Activated CD8-positive, alpha-beta T cell treated with anti-CD3 and anti-CD28 coated beads for 36 hours (primary cell): ENCODE measurements at places on chromosomes 6 and 20. TPM values are rescaled to one million over a fixed set of nuclear protein-coding genes. Genes with fewer than 3 reads are reported as not detected.

Gene ADGRB3
- not detected for total RNA-seq

Gene PHACTR1
- total RNA-seq, result 0.11 TPM

Gene SPAG4
- 11.5 TPM for total RNA-seq

Gene PLN
- not detected for total RNA-seq

Gene PDE7B
- 0.68 TPM for total RNA-seq

Gene LRRC1
- 2.5 TPM for total RNA-seq

Gene KIF13A
- not detected for total RNA-seq

Gene SPTLC3
- total RNA-seq, result 0.72 TPM

Gene OR2B6
- not detected for total RNA-seq

DNA sequence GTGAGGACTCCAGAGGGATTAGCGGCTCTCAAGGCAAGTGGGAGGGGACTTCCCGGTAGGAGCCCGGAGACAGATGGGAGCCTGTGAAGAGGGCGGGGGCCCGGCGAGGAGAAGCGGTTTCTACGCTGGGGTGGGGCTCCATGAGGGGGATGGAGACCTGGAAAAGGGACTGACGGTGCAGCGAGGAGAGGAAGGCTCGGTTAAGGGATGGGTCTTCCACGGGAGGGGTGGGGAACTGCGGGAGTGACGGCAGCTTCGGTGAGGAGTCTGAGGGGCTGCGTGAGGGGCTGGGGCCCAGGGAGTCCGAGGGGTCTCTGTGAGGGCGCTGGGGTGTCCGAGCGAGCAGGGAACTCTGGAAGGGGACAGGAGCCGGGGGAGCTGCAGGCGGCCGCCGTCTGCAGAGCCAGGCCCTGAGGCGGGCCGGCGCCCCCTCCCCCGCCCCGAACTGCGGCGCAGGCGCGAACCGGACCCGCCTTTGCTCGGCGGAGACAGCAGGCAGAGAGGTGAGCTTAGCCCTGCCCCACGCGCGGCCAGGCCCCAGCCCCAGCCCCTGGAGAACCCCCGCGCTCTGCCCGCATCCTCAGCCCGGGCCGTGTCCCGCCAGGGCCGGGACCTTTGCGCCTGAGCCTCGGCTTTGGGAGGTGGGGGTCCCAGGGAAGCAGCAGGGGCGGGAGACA is at the start of gene NRSN2:
Gene NRSN2, plus strand, starts transcription at position 472 of the 677 bp plus-strand sequence. CDS start 2,533 bp downstream, outside the sequence.
- peaks cover 9% of the 10 kb centered on the region for H3K36me3 ChIP-seq
- peaks cover 16% of the 10 kb centered on the region for H3K4me1 ChIP-seq
- no peaks in the 10 kb centered on the region for H3K27me3 ChIP-seq
- H3K27ac ChIP-seq, result peak within 1 kb of the TSS; percentile 47

DNA sequence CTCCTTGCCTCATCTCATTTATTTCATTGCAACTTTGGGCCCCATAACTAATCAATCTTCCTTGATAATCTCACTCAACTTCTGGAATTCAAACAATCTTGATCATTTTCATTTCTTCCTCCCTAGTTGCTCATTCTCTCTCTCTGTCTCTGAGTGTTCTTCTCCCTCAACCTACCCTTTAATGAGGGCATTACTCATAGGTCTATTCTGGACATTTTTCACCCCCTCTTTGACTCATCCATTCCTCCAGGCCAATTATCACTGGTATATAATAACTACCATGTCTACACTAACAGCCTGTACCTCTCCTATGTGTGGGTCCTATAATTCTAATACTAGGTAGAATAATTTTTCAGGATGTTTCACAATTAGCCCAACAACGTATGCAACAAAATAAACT is 78.8 kb downstream of the COL21A1 start:
- no peak overlapping the region for H3K4me3 ChIP-seq
- DNase-seq, result no peak
- no peaks in the 10 kb centered on the region for H3K27me3 ChIP-seq
- H3K36me3 ChIP-seq, result no peaks in the 10 kb centered on the region
- H3K4me1 ChIP-seq, result no peaks in the 10 kb centered on the region
- H3K27ac ChIP-seq, result no peak overlapping the region

DNA sequence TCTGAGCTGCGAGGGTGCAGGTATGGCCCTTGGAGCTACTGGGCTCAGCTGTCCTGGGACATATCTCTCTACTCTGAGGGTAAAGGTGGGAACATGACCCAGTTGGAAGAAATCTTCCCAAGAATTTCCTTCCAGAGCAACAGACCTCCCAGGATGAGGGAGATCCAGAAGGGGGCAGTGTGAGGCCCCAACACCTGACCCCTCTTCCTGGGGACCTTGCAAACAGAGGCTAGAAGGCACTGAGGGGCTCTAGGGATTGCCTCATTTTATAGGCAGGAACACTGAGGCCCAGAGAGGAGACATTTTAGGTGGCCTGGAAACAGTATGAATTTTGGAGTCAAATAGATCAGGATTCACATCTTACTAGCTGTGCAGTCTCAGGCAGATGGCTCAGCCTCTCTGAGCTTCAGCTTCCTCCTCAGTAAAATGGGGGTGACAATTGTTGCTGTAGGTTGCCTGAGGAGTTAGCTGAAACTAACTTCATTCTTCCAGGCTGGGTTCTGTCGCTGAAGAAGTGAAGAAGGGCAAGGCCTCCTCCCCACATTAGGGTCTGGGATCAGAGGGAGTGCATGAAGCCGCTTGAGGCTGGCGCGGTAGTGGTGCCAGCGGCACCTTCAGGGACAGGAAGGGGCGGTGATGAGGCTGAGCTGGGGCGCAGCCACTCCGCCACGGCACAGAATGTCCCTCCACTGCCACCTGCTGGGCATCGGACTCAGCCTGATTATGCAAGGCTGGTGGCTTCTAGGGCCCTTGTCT is 11.4 kb downstream of the KCNK17 start:
- DNase-seq, result peak; percentile 96
- H3K36me3 ChIP-seq, result no peaks in the 10 kb centered on the region
- H3K27ac ChIP-seq, result peak overlapping the region; percentile 60
- H3K27me3 ChIP-seq, result no peaks in the 10 kb centered on the region
- H3K4me3 ChIP-seq, result peak overlapping the region; percentile 44

GRCh38 chr20:19756761-19757486 is 1.1 kb upstream of the RIN2 start:
- no peak overlapping the region for H3K27ac ChIP-seq
- no peaks in the 10 kb centered on the region for H3K4me1 ChIP-seq
- no peaks in the 10 kb centered on the region for H3K36me3 ChIP-seq

GRCh38 chr20:57612436-57612835 is 7.8 kb downstream of the ZBP1 start:
- peaks cover 7% of the 10 kb centered on the region for H3K4me1 ChIP-seq
- no peaks in the 10 kb centered on the region for H3K36me3 ChIP-seq
- H3K27me3 ChIP-seq, result no peaks in the 10 kb centered on the region
- no peak for DNase-seq

- peaks cover 18% of the 10 kb centered on the region for H3K4me1 ChIP-seq
- peak; percentile 23 for DNase-seq
- no peaks in the 10 kb centered on the region for H3K36me3 ChIP-seq
- H3K27ac ChIP-seq, result peak overlapping the region; percentile 79
Observed at GRCh38 chr20:62875419-62876361, 14.1 kb upstream of the TCFL5 start.

GRCh38 chr6:148570456-148570855 is 176.4 kb upstream of the UST start:
- H3K36me3 ChIP-seq, result no peaks in the 10 kb centered on the region
- no peak overlapping the region for H3K27ac ChIP-seq
- DNase-seq, result no peak
- H3K4me3 ChIP-seq, result no peak overlapping the region
- H3K4me1 ChIP-seq, result peaks cover 13% of the 10 kb centered on the region

DNA sequence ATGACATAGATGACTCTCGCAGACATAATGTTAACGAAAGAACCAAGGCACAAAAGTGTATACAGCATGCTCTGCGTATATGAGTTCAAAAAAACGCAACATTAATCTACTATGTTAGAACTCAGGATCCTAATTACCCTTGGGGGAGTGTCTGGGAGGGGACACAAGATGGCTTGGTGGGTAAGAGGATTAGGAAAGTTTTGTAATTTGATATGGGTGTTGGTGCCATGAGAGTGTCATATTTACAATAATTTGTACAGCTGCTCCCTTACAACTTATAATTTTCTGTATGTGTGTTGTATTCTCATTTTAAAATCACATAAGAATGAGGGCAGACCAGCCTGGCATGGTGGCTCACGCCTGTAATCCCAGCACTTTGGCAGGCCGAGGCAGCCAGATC is 38.6 kb downstream of the TFEB start:
- H3K36me3 ChIP-seq, result no peaks in the 10 kb centered on the region
- H3K4me3 ChIP-seq, result no peak overlapping the region
- no peak overlapping the region for H3K27ac ChIP-seq
- no peaks in the 10 kb centered on the region for H3K4me1 ChIP-seq
- no peak for DNase-seq

GRCh38 chr6:19599796-19600464 is 237.2 kb upstream of the ID4 start:
- no peaks in the 10 kb centered on the region for H3K36me3 ChIP-seq
- no peaks in the 10 kb centered on the region for H3K27me3 ChIP-seq
- H3K4me3 ChIP-seq, result no peak overlapping the region
- H3K27ac ChIP-seq, result no peak overlapping the region
- DNase-seq, result no peak
- no peaks in the 10 kb centered on the region for H3K4me1 ChIP-seq

GRCh38 chr6:170283212-170284081 is 7.4 kb downstream of the DLL1 start:
- H3K4me1 ChIP-seq, result peaks cover 17% of the 10 kb centered on the region
- H3K27ac ChIP-seq, result no peak overlapping the region
- no peaks in the 10 kb centered on the region for H3K27me3 ChIP-seq
- no peak for DNase-seq
- no peak overlapping the region for H3K4me3 ChIP-seq
- H3K36me3 ChIP-seq, result peaks cover 2% of the 10 kb centered on the region

GRCh38 chr6:150549674-150550101 is 50.0 kb upstream of the PLEKHG1 start:
- no peak overlapping the region for H3K4me3 ChIP-seq
- H3K36me3 ChIP-seq, result no peaks in the 10 kb centered on the region
- H3K4me1 ChIP-seq, result peaks cover 5% of the 10 kb centered on the region

DNA sequence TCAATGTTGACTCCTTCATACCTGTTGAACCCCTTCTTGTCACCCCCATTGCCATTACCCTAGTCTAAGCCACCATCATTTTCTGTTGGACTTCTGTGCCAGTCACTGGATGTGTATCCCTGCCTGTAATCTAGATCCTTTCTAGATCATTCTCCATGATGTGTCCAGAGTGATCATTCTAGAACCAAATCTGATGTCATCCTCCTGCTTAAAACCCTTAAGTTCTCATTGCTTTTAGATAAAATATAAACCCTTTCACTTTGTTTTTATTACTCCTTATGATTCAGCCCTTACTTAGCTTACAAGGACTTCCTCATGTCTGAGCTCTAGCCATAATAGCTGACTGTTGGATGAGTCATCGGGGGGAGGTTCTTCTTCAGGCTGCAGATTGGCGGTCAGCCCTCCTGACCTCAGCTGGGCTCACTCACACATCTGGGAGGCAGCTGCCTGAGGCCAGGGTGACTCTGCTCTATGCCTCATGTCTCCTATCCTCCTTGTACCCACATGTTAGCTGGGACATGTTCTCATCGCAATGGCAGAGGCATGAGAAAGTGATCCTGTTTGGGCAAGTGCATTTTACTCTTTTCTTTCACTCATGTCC is 287.6 kb downstream of the ESR1 start:
- H3K27me3 ChIP-seq, result no peaks in the 10 kb centered on the region
- H3K27ac ChIP-seq, result no peak overlapping the region
- peaks cover 3% of the 10 kb centered on the region for H3K4me1 ChIP-seq
- H3K4me3 ChIP-seq, result no peak overlapping the region
- no peaks in the 10 kb centered on the region for H3K36me3 ChIP-seq
